ENCODE measurements at places on chromosomes 16 and 17. TPM values are rescaled to one million over a fixed set of nuclear protein-coding genes. Genes with fewer than 3 reads are reported as not detected.

GRCh38 chr17:34306466-34306865, 12.8 kb upstream of the CCL8 start:
- peak; percentile 67 for DNase-seq

Gene GDPD3
- total RNA-seq: 1.8 TPM

- no peak for DNase-seq
Observed at GRCh38 chr16:77212741-77213541, 13.7 kb downstream of the SYCE1L start.

GRCh38 chr17:77444628-77444983, 303.8 kb downstream of the SEC14L1 start:
- DNase-seq: peak; percentile 41

Gene VASN
- 32.0 TPM for total RNA-seq

Gene TANC2
- 62.2 TPM for total RNA-seq

DNA sequence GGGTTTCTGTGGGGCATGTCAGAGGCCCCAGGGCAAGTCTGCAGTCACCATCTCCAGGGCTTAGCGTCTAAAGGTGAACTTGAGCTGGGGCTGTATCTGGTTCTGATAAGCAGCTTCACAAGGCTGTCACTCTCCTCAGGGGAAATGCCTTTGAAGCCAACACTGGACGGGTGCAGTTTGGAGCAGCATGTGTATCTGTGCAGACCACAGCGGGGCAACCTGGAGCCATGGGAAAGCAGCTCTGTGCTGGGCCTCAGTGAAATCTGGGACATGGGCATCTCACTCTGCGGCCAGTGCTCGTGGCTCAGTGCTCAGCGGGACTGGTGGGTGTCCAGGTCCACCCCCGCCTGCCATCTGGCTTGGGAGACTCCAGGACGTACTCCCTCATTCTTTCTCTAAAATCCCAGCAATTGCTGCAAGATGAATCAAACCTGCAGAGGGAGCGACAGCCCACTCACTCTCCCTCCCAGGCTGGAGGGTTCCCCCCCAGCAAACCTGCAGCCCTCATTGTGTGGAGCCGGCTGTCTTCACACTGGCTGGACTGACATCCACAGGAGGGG, 63.5 kb downstream of the PRMT7 start:
- DNase-seq: no peak

- no peak for DNase-seq
Observed at GRCh38 chr17:76353004-76353598, 615 bp downstream of the PRPSAP1 start.

Gene PPP1R27
- total RNA-seq: 0.65 TPM

DNA sequence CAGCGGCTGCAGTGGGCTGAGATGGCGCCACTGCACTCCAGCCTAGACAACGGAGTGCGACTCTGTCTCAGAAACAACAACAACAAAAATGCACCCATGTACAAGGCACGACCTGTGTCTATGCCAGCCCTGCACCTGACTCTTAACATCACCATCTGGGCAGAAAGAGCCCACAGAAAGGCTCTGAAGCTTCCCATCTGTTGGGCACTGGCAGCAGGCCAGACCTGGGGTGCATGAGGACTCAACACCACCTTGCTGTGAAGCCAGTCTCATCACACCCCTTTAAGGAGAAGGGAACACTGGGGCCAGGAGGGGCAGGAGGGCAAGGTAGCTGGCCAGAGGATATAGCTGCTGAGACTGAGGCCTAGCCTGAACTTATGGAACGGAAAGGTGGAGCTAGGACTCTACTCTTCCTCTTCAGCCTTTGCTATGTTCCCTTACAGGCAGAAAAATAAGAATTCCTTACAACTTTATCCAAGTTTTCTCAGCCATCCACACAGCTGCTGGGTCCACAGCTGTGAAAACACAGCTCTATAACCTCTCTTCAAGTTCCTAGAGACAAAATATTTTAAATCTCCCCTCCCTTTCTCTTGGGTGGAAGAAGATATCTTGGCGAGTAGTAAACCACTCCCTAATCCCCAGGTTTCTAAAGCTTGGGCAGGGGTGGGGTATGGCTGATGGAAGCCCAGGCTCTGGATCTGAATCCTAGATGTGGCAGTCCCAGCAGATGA, 2.8 kb downstream of the ELOB start:
- no peak for DNase-seq

DNA sequence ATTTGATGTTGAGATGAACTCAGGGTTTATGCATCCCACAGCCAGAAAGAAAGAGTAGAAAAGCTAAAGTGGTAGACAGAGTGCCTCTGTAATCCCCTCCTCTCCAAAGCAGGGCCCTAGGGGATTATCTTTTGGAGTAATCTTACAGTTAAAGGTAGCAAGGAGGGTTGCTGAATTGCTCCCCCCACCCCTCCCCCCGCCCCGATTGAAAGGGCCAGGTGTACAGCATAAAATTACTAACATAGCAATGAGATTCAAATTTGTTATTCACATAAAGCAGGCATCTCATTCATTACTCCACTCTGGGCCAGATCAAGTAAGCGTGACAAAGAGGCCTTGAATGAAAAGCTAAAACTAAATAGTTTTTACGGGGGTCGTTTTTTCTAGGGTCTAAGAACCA, 72.7 kb downstream of the STH start:
- no peak for DNase-seq

Gene SPAG5
- total RNA-seq: 7.0 TPM

GRCh38 chr16:75570396-75571065, 4.4 kb downstream of the GABARAPL2 start:
- no peak for DNase-seq

- no peak for DNase-seq
Observed at GRCh38 chr17:19726631-19727376, 10.4 kb upstream of the SLC47A2 start.

DNA sequence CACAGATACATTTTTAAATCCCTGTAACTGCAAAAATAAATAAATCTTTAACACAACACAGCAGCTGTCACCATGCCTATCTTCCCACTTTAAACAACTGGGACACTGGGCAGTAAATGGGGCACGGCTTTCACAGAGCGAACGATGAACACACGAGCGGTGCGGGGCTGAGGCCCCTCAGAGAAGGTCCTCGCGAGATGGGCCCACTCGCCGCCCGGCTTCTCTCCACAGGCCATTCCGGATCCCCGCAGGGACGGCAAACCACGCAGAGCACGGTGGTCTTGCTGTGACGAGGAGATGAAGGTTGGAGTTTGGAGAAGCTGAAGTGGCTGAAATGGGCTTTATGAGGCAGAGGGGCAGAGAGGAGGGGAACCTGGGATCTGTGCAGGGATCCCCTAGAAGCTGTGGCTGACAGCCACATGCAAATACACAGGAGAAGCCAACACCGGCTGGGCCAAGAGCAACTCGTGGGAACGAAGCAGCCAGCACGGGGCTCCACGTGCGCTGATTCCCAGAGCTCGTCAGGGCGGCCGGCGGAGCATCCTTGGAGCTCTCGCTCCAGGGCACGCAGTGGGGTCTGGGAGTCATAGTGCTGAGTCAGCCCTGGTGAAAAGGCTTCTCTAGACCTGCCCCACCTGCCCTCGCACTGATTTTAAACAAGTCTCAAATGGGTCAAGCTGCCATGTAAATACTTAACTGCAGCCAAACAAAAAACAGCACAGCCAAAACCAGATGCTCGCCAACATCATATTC, 31.7 kb downstream of the CCDC57 start:
- DNase-seq: no peak

DNA sequence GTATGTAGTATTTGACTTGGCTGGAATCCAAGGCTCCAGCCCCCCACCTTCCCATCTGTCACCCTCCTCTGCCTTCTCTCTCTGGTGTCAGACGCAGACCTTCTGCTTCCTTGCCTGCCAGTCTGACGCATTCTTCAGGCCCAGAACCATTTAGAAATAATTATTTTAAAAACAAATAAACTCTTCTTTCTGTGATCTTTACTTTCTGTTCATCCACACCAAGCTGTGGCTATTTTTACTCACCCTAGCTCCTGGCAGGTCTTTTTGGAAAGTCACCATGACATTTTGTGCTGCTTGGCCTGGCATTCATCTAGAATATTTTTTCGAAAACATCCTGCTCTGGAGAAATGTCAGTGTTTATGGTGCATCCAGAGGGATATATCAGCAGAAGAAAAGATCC, 330.7 kb upstream of the ASIC2 start:
- DNase-seq: no peak

Gene HSPB9
- total RNA-seq: not detected

DNA sequence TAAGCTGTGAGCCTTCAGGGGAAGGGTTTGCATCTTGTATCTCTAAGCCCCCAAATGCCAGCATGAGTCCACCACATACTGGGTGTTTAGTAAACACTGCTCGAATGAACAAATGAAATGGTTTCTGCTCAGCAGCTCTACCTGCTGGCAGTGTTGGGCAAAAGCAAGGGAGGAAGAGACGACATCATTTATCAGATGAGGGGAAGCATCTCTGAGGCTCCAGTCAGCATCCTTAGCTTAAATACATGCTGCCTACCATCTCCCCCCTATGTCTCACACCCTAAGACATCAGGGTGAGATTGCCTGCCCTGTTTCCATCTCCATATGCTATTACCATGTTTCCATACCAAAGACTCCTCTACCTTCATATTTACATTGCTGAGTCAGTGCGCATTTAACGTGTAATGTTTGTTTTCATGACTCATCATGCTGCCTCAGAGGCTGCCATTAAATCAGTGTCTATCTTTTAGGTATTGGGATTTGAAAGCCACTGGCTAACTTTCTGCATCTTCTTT, 379.8 kb downstream of the UTP18 start:
- no peak for DNase-seq

Gene CIBAR2
- total RNA-seq: not detected

- no peak for DNase-seq
Observed at GRCh38 chr17:41024697-41025096, 2.3 kb downstream of the KRTAP1-5 start.

- DNase-seq: no peak
Observed at GRCh38 chr17:15971098-15971678, 26.3 kb downstream of the ADORA2B start.

- no peak for DNase-seq
Observed at GRCh38 chr17:63525190-63525946, 2.2 kb downstream of the KCNH6 start.

DNA sequence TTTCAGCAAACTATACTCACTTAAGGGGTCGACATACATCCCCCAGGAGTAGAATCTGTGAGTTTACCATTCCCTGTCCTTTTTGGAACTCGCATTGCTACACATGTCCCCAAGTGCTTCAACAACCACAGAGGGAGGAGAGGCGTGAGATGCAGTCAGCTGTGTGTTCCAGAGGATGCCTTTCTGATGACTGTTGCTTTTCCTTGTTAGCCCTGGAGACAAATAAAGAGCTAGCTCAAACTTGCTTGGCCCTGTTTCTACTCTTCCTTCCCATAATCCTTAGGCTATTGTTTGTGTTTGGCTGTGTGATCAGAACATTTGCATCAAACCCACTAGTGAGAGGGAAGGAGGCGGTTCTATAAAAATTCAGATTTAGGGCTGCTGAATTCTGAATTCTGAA, 264.0 kb downstream of the ENGASE start:
- peak; percentile 6 for DNase-seq

DNA sequence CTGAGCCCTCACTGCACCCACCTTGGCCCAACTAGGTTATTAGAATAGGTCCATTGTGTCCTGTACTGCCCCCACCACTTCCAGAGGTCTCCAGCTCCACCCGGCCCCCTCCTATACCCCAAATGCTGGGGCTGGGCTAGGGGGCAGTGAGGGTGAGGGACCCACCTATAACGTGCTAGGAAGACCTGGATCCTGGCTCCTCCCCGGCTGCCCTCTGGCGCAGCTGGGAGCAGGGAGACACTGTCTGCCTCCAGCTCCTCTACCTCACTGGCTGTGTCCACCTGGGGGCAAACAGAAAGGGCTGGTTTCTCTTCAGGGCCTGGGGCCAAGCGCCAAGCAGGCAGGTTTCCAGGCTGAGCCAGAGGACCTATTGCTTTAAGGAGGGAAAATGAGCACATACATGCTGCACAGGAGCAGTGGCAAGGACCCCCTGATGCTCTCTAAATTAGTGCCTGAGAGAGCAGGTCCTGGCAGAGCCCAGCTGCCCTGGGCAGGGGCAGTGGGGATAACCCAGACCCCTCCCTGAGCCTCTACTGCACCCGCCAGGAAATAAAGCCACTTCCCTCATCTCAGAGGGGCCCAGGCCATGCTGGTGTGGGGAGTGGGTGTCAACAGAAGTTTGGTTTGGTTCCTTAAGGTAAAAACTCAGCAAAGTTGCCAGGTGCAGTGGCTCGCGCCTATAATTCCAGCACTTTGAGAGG, 12.2 kb downstream of the TSPOAP1 start:
- no peak for DNase-seq

DNA sequence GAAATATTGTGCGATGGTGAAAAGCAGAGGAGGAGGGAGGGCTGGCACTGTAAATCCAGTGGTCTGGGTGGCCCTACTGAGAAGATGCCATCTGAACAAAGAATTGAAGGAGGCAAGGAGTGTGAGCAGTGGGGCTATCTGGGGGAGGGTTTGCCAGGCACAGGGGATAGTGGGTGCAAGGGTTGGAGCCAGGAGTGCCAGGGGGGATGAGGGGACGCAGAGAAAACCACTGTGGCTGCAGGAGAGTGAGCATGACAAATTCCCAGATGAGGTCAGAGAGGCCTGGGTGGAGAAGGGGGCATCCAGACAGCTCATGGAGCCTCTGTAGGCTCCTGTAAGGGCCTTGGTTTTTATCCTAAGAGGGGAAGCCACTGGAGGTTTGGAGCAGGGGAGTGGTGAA, 4.8 kb downstream of the XYLT2 start:
- DNase-seq: no peak

DNA sequence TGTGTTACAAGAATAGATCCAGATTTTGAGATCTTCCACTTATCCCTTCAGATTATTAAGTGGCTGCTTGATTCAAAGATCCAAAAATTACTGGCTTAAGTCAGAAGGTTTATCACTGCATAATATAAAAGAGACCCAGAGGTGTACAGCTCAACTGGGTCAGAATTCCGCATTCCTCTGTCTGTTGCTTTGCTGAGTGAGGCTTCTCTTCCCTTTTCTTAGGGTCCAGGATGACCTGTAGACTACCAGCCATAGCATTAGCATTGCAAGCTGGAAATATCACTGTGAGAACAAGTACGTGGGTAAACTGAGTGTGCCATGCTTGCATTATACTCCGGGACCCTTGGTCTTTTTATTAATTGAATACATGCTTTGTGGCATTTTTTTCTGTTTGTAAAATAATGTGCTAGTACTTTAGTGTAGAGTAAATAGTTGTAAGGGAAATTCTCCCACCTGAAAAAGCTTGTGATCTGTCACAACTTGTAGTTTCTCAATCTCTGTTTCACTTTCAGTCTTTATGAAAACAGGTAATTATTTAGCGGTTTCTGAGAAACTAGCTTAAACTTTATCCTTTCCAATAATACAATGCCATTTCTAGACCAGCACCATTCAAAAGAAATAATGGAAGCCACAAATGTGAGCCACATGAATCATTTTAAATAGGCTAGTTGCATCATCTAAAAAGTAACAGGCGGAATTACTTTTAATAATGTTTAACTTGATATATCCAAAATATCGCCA, 61.6 kb downstream of the TNRC6C start:
- DNase-seq: no peak

Gene GPR139
- not detected for total RNA-seq

Gene SBK1
- 4.0 TPM for total RNA-seq

GRCh38 chr16:86569701-86570447, 3.2 kb downstream of the FOXC2 start:
- DNase-seq: no peak

- DNase-seq: peak; percentile 36
Observed at GRCh38 chr17:32461853-32462617, 17.7 kb downstream of the PSMD11 start.

- no peak for DNase-seq
Observed at GRCh38 chr16:49051576-49051975, 230.1 kb downstream of the CBLN1 start.

Data from astrocyte (in vitro differentiated cells and primary cell).